Hypothalamus (tissue), 51 donors: ENCODE measurements at places on chromosomes 4 and X.

DNA sequence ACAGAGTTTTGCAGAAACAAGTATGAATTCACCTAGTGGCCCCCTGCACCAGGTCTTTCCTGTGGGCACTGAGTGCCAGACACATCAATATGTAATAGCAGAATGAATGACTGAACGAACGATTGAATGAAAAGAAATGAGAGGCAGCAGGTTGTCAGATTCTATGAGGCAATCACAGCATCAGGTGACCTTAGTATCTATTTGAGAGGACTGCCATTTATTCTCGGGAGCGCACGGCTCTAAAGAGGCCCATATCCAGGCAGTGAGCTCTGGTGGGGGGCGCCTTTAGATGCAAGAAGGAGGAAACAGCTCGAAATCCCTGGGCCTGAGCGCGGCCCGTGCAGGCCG, 528 bp upstream of the SLC25A4 start:
- DNase-seq: no peak

DNA sequence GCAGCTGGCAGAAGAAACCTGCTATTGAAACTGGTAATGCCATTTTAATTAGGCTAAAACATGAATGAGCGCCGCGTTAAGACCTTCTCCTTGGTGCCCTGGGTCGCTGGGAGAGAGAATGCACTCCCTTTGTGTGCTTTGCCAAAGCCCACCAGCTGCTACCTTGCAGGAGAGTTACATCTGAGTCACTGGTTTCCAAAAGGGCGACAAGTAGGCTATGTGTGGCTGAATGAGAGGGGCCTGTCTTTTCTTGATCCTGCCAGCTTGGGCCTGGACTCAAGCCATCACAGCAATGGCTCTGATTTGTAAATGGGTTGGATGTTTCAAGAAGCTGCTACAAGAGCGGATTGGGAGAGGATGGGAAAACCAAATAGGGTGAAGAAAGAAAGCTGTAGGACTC, 81.5 kb downstream of the NHS start:
- DNase-seq: peak; percentile 1

- no peak for DNase-seq
These were observed 18.6 kb downstream of the PGRMC2 start for GRCh38 chr4:128268970-128269369.

- DNase-seq: no peak
These were observed 2.0 kb upstream of the PGRMC2 start for GRCh38 chr4:128289523-128290158.

GRCh38 chr4:2241003-2241402, 918 bp downstream of the HAUS3 start:
- no peak for DNase-seq

- DNase-seq: no peak
These were observed 338.8 kb upstream of the PPARGC1A start for GRCh38 chr4:24228692-24229091.

GRCh38 chr4:147824316-147824715, 92.4 kb downstream of the ARHGAP10 start:
- DNase-seq: no peak

GRCh38 chr4:1406394-1406980, at the start of gene NKX1-1:
NKX1-1 (minus strand) TSS chr4:1406442; CDS start chr4:1406442, 0 bp downstream.
- no peak for DNase-seq

GRCh38 chr4:53899586-53900270, 164.7 kb downstream of the CHIC2 start:
- no peak for DNase-seq

GRCh38 chr4:182192511-182193181, 50.6 kb upstream of the TENM3 start:
- DNase-seq: no peak

GRCh38 chr4:110613745-110614144, 9.1 kb downstream of the PITX2 start:
- DNase-seq: no peak

DNA sequence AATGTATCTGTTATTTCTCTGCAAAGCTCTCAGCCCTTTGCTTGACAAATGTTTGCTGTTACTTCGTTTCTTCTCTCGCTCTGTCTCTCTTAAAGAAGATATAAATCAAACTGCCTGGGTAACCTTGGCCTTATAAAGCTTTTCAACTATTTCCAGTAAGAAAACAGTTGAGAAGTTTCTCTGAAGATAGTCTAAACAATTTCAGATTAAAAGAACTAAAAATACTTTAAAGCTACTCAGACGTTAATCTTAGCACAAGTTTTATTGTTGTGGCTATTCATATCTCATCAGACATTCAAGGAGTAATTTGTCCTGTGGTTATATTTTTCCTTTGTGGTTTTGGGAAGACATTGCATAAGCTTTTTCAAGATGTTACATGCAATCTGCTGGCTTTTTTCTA, 22.6 kb downstream of the HOPX start:
- no peak for DNase-seq
